ENCODE measurements at places on chromosomes 12 and 14.

GRCh38 chr12:65634626-65635331 is 189.5 kb upstream of the HMGA2 start:
- DNase-seq: no peak

GRCh38 chr14:72237722-72238666 is 305.8 kb downstream of the RGS6 start:
- no peak for DNase-seq

DNA sequence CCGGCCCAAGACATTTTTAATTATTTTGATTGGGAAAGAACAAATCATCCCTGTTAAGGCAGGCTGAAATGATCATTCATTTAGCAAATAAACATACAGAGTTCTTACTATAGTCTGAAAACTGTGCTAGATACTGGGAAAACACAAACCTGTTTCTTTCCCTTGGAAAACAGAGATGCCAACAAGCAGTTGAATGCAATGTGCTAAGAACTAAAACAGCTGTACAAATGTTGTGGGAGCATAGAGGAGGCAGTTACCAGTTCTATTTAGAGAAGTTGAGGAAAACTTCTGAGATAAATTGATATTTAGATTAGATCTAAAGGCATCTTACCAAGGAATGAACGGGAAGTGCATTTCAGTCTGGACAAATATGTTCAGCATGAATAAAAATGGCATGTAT is 3.2 kb upstream of the NECAP1 start:
- no peak for DNase-seq

DNA sequence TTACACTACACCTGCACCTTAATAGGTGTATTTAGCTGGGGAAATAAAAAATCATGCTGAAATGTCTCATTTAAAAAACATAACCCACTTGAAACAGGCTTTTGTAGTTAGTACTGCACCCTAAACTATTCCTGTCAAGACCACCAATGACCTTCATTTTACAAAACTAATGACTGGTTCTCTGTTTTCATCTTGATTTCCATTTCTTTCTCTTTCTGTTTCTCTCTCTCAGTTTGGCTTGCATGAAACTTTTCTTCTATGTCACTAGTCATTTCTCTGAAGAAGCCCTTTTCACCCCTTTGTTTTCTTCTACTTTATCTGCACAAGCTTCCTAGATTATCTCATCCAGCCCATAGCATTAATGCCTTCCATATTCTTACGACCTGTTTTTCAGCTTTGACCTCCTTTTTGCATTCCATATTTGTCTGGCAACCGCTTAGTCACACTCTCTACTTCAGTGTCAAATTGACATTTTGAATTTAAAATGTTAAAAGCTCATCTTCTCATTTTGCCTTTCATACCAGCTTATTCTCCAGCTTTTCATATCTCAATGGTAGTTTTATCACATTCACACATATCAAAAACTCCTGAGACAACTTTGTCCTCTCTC is 32.7 kb upstream of the KLRF1 start:
- no peak for DNase-seq

GRCh38 chr12:30602678-30603077 is 93.0 kb downstream of the IPO8 start:
- DNase-seq: no peak

GRCh38 chr12:45357539-45358417 is 141.9 kb downstream of the ANO6 start:
- no peak for DNase-seq

- DNase-seq: no peak
Measured at GRCh38 chr12:123131291-123131832, 19.5 kb downstream of the PITPNM2 start.

DNA sequence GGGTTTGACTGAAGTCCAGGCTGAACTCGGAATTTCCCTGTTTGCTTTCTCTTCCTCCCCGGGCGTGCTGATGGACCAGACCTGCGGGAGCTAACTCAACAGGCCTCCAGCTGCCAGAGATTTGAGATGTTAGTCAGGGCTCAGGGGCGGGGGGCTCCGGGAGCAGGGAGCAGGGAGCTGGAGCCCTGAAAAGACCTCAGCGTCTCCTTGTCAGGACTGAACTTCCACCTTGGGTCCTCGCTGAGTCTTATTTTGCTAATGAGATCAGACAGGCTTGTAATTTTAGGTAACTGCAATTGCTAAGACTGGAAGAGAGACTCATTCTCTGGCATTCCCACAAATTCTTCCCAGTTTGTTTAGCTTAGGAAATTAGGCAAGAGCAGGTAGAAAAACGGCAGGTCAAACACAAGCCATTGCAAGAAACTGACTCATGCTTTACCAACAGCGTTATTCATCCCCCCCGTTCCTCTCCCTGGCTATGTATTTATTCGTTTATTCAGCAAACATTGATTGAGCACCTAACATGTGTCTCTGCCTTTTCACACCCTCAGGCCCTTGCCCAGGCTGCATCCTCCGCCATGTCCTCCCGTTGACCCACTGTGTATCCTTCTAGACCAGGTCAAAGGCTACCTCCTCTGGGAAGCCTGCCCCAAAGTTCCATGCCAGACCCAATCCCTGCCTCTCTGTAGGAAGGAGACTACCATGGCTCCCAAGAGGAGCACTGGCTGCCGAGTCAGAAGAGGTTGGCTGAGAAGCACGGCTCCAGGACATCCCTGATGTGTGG is 80.4 kb upstream of the DIO3 start:
- DNase-seq: no peak

DNA sequence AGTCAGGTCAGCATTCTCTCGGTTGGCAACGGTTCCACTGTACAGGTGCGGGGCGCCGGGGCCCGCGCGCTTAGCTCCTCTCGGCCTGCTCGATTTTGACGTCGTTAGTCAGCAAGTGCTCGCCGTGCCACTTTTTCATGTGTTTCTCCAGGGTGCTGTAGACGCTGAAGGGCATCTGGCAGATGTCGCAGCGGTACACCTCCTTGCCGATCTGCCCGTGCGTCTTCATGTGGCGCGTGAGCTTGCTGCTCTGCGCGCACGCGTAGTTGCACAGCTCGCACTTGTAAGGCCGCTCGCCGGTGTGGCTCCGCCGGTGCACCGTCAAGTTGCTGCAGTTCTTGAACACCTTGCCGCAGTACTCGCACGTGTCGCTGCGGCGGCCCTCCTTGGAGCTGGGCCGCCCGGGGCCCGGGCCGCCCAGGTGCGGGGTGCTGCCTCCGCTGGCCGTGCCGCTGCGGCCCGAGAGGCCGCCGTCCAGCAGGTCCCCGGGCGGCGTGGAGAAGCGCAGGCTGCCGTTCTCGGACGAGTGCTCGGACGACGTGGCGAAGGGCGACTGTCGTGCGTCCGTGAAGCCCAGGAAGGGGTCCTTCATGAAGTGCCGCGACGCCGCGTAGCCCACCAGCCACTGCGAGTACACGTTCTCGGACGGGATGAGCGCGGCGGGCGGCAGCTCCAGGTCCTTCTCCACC is 97.8 kb downstream of the BCL11B start:
- DNase-seq: no peak

Data from ascending aorta (tissue), 2 donors.